ENCODE measurements at places on chromosomes 13 and 19.

DNA sequence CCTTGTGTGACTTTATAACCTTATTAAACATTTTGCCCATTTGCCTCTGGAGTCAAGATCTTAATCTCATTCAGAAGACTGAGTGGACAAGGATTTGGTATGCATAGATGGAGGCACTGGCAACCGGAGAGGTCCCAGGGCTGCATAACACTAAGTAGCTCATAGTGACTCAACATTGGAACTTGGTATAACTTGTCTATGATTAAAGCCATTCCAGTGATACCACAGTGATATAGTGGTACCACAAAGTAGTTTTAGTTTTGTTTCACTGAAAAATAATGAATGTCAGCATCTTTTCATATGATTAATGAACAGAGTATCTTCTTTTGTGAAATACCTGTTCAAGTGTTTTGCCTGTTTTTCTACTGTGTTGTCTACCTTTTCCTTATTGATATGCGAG lies 26.4 kb downstream of the CDK8 start:
- DNase-seq = no peak

- DNase-seq = peak; percentile 74
Observed at GRCh38 chr19:14556662-14557188, 15.1 kb downstream of the NDUFB7 start.

DNA sequence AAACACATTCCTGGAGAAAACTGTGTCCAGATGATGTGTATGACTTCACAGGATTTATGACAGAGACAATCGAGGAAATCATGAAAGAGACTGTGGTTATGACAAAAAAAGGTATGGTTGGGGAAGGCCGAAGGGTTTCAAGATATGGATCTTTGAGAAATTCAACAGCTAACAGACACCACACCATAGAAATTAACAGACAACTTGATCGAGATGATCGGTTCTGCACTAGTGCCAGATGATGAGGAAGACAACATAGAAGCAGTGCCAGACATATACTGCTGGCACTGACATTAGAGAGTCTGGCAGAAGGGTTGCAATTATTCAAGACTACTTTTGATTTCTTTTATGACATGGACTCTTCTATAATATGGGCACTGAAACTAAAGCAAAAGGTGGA lies 37.2 kb downstream of the KCNRG start:
- no peak for DNase-seq

DNA sequence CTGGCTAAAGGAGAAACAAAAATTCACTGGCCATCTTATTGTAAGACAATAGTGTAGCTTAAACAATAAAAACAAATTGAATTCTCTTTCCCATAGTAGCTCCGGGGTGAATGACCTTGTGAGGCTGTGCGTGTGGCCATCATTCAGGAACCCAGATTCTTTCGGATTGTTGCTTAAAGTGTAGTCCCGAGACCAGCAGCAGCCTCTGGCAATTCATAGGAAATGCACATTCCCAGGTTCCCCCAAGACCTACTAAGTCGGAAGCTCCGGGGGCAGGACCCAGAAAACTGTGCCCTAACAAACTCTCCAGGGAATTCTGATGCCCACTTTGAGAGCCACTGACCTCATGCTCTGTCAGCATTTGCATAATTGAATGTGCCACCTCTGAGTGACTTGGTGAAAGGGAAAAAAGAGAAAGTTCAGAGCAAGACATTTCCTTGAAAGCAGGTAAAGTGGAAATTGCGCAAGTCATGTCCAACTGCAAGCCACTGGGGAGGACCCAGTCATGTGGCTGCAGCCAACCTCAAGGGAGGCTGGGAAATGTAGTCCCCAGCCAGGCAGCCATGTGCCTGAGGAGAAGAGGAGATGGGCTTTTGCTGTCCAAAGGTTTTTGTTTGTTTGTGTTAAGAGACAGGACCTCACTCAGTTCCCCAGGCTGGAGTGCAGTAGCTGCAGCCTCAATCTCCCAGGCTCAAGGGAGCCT lies 50.7 kb upstream of the PNMA8B start:
- peak; percentile 76 for DNase-seq

DNA sequence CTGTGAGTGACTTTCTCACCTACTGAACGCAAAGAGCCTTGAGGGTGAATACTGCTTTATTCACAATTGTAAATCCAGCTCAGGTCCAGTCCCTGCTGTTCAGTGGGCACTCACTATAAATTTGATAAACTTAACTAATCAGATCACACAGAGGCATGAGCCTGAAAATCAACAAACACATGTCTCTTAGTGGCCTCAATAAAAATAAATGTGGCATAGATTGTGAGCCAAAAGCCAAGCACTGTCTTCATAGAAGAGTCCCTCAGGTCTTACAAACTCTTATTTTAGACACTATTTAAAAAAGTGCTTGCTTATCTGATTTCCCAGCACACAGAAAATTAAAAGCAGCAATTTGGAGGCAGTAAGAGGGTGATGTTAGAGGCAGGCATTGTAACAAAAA lies 957.7 kb downstream of the SLITRK5 start:
- no peak for DNase-seq

- no peak for DNase-seq
Observed at GRCh38 chr19:20273376-20273775, 106.4 kb downstream of the ZNF486 start.

- no peak for DNase-seq
Observed at GRCh38 chr13:94173312-94173854, 306.1 kb downstream of the DCT start.

- no peak for DNase-seq
Observed at GRCh38 chr13:47433461-47434005, 536.7 kb upstream of the HTR2A start.

- DNase-seq = no peak
Observed at GRCh38 chr19:7637374-7638256, 705 bp downstream of the STXBP2 start.

GRCh38 chr19:14325134-14325533 lies 56.1 kb upstream of the ADGRE5 start:
- no peak for DNase-seq

DNA sequence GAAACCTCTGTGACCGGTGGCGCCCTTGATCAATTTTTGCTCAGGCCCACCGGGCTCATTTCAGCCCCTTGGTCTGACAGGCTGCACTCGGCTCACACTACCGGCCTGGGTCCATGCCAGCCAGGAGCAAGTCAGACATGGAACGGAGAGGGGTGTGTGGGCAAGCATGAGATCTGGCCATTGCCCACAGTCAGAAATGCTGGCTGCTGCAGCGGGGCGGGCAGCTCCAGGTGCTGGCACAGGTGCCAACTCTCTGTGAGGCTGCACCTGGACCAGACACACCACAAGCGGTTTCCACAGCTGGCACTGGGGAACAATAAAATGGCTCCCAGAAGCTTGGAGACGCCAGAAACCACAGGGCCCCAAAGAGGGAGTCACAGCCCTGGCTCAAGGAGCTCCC lies 43.6 kb upstream of the LPAR6 start:
- no peak for DNase-seq

DNA sequence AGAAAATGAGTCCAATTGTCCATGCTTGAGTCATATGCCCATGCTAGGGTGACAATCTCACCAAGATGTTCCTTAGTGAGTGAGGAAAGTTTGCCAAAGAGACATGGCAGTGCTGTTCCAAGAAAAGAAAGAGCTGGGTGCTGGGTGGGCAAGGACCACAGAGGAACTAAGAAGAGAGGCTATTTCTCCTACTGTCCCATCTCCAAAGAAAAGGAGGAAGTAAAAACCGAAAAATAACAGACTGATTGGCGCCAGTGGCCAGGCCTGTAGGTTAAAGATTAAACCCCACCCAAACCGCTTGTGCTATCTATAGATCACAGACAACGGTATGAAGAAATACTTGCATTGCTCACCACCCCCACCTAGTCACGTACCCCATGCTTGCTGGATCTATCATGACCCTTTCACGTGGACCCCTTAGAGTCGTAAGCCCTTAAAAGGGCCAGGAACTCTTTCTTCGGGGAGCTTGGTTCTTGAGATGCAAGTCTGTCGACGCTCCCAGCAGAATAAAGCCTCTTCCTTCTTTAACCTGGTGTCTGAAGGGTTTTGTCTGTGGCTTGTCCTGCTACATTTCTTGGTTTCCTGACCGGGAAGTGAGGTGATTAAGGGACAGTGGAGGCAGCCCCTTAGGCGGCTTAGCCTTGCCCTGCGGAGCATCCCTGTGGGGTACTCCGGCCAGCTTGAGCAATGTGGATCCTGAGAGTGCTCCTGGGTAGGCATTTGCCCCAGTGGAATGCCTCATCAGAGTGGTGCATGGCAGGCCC lies 606.5 kb downstream of the UQCRFS1 start:
- no peak for DNase-seq

GRCh38 chr19:21908066-21908465 lies 72.1 kb upstream of the ZNF43 start:
- DNase-seq = no peak

DNA sequence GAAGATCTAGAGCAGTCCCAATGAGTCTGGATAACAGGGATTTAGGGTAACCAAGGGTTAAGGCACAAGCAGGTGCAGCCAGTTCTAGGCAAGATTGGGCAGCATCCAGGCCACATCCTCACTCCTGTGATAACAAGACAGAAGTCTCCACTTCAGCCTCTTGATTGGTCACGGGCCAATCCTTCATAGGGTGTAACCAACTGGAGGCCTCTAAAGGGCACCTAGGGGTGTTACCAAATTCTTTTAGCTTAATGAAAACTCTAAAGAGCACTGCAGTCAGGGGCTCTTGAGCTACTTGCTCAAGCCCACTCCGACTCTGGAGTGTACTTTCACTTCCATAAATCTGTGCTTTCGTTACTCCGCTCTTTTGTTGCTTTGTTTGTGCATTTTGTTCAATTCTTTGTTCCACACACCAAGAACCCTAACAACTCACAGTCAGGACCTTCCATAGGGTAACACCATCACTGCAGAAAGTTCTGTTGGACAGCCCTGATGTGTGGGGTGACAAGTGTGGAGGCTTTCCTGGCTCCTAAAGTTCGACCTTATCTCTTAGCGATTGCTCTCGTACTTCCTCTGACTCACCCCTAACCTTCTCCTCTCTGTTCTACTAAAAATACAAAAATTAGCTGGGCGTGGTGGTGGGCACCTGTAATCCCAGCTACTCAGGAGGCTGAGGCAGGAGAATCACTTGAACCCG lies 36.1 kb downstream of the ZSWIM9 start:
- DNase-seq = no peak

DNA sequence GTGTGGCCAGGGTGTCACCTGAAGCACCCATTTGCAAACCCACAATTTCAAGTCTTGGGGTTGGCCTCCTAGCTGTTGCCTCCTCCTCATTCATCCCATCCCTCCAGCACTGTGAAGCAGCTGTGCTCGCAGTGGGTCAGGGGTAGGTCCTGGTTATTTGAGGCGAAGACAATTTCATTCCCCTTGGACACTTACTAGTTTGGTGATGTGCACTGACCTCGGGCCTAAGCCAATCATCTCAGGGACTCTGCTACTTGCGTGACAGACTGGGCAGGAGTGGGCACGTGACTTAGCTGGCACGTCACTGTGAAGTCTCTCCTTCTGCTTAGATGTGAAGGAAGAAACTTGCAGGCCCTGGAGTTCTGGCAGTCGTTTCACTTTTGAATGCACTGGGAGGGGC lies 3.5 kb upstream of the ATP11A start:
- peak; percentile 7 for DNase-seq

GRCh38 chr19:30884146-30884812 lies 465.0 kb downstream of the TSHZ3 start:
- no peak for DNase-seq

DNA sequence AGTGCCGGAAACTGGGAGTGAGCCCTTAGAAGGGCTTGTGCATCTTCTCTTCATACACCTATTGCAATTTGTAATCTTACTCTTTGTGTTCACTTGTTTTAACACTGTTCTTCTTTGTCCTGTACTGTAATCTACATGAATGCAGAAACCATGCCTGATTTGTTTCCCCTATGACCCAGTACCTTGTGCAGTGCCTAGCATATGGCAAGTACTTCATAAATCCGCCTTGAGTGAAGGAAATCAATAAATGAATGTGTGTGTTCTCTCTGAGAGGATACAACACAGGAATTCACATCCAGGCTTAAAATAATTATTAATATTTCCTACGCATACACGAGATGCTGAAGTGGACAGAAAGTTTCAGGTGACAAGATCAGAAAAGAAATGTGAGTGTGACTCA lies 172.6 kb downstream of the GPC6 start:
- DNase-seq = no peak

DNA sequence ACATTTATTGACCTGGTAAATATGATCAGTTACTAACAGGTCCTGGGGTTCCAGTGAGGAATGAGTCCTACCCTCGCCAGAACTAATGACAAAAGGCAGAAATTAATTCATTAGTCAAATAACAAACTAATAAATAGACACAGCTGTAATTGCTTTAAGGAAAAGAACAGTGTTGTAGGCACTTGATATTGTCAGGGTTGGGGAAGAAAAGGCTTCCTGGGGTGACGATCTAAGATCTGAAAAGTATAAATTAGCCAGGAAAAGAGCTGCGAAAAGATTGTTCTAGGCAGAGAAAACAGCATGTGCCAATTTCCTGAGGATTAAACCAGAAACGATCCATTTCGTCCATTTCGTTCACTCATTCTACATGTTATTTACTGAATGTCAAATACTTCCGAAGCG lies 670 bp upstream of the CHAF1A start:
- no peak for DNase-seq

- peak; percentile 83 for DNase-seq
Observed at GRCh38 chr13:98142380-98143156, at the start of gene FARP1. TSS of gene FARP1 (plus strand) at chr13:98143094. CDS start at chr13:98213243, 70,149 bp downstream.

- DNase-seq = peak; percentile 69
Observed at GRCh38 chr19:55455576-55456235, 5.7 kb downstream of the ISOC2 start.

DNA sequence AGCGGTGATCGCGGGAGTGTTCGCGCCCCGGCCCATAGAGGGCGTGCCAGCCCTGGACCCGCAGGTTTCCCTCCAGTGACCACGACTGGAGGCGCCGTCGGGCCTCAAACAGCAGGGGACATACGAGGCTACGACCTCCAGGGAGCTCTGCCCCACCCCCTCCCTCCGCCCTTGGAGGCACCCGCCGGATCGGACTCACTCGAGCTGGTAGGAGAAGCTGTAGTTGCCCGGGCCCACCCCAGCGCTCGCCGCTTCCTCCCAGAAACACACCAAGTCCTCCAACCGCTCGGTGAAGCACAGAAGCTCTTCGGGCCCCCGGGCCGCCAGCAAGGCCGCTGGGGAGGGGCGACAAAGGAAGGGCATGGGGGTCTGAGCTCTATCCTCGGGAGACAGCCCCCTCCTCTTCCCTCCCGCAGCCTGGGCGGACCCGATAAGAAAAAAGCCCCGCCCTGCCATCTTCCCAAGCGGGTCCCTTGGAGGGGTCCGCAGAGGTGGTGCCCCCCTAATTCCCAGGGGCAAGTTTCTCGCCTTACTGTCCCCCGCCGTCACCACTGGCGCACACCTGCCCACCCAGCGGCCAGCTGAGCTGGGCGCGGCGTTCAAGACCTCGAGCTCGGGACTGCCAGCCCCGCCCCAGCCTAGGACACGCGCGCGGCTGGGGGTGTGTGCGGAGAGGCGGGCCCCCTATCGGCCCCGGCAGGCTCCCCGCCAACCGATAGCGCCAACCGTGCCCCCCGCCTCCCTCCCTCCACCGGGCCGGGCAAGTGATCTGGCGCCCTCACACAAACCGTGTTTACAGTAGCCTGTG lies 1.0 kb downstream of the EPOR start:
- DNase-seq = peak; percentile 75

DNA sequence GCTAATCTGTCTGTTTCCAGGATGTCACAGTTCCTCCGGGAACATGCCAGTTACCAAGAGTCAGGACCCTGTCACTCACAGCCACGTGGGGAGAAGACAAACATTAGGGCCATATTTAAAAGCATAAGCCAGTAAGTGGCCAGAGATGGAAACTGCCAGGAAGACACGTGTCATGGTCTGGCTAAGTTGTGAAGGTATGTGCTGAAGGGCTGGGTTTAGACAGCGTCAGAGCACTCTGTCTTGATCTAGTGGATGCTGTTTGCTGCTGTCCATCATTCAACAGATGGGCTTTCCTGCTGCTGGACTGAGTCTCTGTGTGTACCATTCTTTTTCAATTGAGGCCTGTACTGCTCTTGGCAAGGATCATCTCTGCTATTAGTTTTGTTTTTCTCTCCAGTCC lies 128.6 kb downstream of the HS6ST3 start:
- no peak for DNase-seq

Data from adrenal gland (tissue), 19 donors.